DND-41 (cell line): ENCODE measurements at places on chromosomes 4 and X.

DNA sequence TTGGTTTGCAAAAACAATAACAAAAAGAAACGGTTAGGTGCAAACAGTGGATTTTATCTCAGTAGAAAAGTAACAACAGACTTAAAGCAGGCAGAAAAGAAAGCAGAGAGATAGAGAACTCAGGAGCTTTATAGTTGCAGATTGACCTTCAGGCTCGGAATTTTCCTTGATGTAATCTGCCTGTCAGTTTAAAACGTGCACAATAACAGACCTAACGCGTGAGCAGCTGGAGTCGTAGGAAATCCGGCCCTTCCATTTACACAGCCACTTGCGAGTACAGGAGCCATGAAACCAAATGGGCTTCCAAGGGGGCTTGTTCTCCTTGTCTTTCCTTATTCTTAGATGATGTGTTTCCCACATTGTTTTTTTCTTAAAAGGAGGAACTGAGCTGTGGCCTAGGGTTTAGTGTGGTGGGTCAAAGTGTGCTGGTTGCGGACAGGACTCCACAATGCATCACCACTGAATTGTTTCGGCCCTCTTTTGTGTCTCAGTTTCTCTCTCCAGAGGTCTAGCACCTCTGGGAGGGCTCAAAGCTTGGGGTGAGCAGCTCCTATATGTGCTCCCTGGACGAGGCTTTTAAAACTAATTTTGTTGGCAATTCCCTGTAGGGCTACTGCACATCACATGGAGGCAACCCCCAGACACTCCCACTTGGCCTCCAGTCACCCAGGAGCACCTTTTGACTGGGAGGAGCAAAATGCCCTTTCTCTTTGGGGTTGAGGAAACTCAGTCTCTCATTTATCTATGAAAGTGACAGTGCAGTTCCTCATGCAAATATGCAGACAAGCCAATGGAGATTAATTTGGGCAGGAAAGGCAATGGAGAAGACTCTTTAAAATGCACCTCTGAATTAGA is 13.9 kb upstream of the MPP1 start:
- DNase-seq = no peak

GRCh38 chr4:142743121-142743825 is 102.8 kb downstream of the INPP4B start:
- no peak for DNase-seq

- DNase-seq = no peak
These were observed 52.1 kb downstream of the RTL5 start for GRCh38 chrX:72079607-72080006.

DNA sequence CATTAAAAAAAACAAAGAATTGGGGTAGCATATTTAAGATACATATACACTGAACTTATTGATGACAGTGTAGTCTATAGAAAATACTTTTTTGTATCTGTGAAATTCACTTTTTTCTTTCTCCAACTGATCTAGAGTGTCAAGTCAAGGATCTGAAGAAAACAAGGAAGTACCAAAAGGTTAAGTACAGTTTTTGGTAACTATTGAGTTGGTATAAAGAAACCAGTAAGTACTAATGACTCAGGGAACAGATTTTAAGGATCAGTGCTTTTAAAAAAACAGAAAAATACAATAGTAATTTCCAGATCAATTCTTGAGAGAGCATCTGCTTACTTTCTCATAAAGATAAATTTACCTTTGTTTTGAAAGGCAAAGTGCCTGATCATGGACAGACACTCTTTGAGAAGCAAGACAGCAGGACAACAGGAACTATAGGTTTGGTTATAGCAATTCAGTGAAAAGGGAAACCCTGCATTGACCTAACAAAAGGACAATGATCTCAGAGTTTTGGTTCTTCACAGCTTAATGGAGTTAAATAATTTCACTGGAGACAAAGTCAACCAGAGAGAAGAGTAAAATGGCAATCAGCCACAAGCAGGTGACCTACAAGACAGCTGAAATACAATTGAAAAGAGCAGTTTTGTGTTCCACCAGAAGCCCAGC is 23.4 kb downstream of the TRMT10A start:
- no peak for DNase-seq

DNA sequence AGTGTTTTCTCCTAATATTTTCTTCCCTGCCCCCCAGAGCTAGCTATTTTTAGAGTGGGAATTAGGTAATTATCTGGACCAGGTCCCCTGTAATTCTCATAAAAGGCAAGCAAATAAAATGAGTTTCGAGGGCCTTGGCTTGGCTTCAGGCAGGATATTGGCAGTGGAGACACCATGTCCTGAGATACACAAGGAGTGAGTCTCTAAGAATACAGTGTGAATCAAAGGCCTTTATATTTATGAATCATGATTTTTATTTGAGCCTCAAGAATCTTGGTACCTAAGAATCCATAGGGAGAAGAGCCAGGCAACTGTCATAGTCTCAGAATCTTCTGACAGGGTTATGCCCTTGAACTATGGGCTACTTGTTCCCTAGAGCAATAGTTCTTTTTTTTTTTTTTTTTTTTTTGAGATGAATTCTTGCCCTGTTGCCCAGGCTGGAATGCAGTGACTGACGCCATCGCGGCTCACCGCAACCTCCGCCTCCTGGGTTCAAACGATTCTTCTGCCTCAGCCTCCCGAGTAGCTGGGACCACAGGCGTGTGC is 205.4 kb downstream of the LDB2 start:
- DNase-seq = no peak

DNA sequence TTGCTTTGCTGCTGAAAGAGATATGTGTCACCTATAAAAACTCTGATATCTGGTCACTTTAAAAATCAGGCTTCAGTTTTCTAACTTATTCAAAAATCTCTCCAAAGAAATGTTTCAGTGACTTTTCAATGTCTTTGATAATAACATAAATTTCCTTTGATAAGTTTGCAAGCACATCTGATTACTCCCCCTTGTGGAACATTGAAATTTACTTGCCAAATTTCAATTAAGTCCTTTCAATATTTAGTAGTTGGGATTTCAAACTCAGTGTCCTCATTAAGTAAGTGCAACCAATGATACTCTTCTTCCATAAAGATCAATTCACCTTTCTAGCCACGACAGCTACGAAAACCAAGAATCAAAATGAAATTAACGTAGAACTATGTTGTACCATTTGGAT is 151.3 kb upstream of the FAM47C start:
- no peak for DNase-seq

GRCh38 chr4:183571350-183571941 is 66.6 kb downstream of the ING2 start:
- no peak for DNase-seq

DNA sequence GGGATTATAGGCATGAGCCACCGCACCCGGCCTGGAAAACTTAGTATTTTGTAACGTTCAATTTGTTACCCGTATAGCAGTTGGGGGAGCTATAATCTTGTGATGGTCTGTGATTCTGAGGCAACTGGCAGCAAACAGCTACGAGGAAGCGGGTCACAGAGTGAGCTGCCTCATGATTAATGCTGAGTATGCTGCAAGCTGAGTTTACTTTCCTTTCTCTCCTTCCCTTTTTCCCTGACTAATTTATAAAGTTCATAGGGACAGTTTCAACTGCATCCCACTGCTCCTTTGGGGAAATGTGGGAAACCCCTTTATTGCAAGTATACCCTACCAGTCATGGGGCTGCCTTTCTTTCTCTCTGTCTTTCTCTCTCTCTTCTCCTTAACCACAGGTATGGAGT is 17.7 kb upstream of the ELOVL6 start:
- no peak for DNase-seq

- DNase-seq = no peak
These were observed 626.3 kb upstream of the INTU start for GRCh38 chr4:127006446-127006877.

- DNase-seq = no peak
These were observed 54.6 kb upstream of the CLDN34 start for GRCh38 chrX:9912351-9913145.

- DNase-seq = no peak
These were observed 45.2 kb downstream of the C4orf50 start for GRCh38 chr4:5973033-5973432.

GRCh38 chr4:169275180-169275579 is 4.4 kb upstream of the SH3RF1 start:
- DNase-seq = no peak

- DNase-seq = no peak
These were observed 16.8 kb downstream of the BCAP31 start for GRCh38 chrX:153707406-153707805.

DNA sequence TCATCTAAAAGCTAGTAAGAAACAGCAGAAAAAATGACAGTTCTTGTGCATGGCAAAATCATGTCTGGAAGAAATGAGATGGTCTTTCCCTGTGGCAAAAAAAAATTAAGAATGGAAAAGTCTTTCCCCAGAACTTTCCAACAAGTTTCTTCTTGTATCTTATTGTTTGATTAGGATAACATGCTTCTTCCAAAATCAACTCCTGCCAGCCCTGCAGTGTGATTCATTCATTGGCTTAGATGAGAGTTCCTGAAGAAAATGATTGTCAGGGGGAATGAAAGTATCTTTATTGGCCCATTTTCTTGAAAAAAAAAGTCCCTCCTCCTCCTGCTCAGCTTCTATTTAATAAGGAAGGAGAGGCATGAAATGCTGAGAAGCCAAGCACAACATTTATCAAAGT is 407.7 kb downstream of the ARAP2 start:
- no peak for DNase-seq

- no peak for DNase-seq
These were observed 1778.2 kb upstream of the PCDH10 start for GRCh38 chr4:131370846-131371245.

- no peak for DNase-seq
These were observed 42.9 kb upstream of the TMPRSS11B start for GRCh38 chr4:68288393-68288740.

DNA sequence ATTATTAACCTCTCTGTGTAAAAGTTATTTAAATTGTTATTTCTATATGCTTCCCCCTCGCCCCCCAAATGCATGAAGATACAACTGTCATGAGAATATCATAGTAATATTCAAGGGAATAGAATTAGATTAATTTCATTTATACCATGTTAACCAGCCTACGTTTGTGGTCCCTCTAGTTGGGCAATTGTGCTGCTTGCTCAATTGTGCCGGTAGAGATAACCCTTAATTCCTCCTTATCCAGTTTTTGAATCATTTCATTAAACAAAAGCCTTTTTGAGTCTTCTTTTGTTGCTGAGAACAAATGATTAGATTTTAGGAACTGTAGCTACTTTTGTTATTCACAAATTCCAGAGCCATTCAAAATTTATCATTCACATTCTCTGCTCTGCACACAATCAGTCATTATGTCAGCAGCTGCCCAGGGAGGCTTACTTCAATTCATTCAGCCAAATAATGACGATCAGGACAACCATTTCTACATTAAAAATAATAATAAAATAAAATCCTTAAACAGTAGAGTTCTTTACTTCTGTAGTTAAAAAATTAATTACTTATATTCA is 98.1 kb downstream of the ADGRL3 start:
- DNase-seq = no peak

DNA sequence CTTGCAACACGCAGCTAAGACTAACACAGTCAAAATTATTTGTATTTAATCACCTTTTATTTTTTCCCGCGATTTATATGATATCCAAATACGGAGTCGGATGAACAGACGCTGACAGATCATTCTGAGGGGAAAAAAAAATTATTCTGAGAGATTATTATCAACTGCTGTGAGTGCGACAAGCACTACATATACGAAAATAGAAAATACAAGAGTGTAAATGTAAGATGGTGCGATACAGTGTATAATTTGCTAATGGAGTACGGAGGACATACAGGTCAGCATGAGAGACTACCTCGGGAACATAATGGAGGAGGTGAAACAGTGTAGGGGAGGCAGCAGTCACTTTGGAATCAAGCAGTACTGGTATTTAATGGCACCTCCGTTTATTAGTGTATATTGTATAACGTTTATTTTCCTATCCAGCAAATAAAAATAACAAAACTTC is 2.8 kb upstream of the LIN54 start:
- DNase-seq = no peak

DNA sequence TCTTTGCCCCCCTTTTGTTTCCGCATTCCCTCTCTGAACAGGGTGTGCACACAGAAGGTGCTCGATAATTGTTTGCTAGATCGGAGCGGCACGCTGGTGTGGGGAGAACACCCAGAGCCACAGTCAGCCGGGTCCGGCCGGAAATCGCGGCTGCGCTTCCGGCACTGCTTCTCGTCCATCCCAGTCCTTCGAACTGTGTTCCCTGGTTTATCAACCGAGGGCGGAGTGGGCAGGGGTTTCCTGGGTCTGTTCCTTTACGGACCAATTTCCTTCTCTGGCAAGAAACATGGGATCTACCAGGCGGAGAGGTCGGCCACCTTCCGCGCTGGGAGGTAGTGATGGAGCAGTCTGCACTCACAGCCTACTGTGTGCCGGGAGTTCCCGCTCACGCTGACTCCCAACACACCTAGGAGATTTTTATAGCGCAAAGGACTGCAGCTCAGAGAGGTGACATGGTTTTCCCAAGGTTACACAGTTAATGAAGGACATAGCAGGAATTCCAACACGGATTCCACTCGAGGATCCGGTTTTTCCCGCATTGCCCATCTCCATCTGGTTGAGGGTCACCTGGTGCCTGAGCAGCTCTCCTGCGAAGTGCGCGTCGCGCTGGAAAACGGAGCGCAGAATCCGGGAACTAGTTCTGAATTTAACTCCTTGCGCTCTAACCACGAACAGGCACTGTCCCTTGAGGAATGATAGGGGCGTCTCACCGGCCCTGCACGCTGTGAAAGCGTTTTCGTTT is 6.8 kb downstream of the MSX1 start:
- DNase-seq = no peak

GRCh38 chrX:71454222-71454621 is 78.7 kb upstream of the OGT start:
- no peak for DNase-seq

GRCh38 chr4:73870260-73870659 is 1.1 kb downstream of the CXCL1 start:
- DNase-seq = no peak

DNA sequence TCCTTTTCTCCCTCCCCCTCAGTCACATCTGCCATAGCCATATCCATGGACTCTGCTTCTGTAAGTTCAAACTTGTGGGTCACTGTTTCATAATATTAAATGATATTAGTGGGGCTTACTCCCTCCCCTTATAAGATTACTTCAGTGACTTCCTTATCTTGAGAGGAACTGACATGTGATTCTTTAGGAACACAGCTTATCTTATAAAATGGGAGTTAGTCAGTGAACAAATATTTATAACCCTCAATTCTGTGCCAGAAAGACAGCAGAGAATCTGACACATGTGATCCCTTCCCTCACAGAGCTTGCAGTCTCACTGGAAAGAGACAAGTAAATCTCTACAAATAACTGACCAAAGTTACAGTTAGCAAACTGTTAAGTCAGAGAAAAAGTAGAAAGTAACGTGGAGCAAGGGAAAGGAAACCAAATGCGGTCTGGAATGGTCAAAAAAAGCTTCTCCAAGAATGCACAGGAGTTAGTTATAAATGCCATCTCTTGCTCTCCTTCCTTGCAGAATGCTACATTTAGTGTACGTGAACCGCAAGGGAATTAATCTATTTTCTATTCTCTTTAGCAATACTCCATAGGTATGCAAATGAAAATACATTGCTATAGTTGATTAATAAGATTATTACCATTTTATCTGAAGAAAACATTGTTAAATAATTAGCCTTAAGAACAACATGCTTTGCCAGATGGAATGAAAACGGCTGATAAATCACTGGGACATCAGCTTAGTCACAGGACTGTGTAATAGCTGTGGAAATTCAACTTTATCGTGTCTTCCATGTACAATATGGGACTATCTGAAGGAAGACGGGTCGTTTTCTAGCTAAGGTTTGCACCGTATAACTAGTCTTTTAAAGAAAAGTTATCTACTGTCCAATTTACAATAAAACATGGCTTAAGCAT is 29.0 kb downstream of the SGMS2 start:
- DNase-seq = no peak
